T47D (cell line): ENCODE measurements at places on chromosomes 12 and 14.

GRCh38 chr12:96652870-96653269 is 163.5 kb downstream of the CFAP54 start:
- DNase-seq: no peak

- DNase-seq: peak; percentile 76
Observed at GRCh38 chr14:56555921-56556570, 23.6 kb upstream of the TMEM260 start.

DNA sequence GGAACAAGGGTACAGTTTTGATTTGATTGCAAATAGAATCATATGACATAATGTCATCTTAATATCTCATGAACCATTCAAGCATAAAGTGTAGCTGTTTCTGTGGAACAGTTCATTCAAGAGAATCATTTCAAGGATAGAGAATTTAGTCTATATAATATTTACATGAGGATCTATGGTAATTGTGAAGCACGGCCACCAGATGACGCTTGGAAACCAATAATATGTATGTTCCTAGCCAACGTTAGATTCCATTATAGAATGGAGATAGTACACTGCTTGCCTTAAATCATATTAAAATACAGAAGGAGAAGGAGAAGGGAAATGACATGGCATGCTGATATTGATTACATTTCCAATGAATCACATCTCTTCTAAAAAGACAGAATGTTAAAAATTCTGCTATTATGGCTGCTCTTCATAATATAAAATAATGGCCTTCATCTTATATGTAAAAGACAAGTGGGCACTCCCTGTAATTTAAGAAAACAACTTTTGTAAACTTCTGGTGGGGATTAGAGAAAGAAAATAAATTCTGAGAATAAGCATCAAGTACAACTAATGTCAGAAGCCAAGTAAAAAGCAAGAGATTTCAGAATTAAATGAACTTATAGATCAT is 351.0 kb downstream of the NAV3 start:
- peak; percentile 73 for DNase-seq

GRCh38 chr14:81165188-81165587 is 55.6 kb downstream of the GTF2A1 start:
- DNase-seq: no peak

- no peak for DNase-seq
Observed at GRCh38 chr12:62622177-62622576, 155.6 kb downstream of the MON2 start.

DNA sequence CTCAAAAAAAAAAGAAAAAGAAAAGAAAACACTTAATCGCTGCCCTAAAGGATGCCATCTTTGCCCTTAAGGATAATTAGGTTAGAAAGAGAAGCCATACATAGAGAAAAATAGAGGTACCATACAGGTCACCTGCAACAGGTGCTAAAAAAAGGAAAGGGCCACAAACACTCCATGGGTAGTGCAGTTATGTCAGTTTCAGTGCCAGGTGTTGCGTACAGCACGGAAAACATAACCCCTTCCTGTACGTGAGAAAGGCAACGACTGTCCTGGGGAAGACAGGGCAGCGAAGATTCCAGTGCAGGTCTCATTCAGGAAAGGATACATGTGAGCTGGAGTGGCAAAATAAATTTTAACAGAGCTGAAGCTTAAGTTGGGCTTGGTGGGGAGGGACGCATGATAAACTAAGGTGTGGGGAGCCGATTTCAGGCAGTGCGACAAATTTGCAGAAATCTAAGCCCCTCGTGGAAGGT is 553 bp upstream of the DAZAP2 start:
- peak; percentile 80 for DNase-seq

DNA sequence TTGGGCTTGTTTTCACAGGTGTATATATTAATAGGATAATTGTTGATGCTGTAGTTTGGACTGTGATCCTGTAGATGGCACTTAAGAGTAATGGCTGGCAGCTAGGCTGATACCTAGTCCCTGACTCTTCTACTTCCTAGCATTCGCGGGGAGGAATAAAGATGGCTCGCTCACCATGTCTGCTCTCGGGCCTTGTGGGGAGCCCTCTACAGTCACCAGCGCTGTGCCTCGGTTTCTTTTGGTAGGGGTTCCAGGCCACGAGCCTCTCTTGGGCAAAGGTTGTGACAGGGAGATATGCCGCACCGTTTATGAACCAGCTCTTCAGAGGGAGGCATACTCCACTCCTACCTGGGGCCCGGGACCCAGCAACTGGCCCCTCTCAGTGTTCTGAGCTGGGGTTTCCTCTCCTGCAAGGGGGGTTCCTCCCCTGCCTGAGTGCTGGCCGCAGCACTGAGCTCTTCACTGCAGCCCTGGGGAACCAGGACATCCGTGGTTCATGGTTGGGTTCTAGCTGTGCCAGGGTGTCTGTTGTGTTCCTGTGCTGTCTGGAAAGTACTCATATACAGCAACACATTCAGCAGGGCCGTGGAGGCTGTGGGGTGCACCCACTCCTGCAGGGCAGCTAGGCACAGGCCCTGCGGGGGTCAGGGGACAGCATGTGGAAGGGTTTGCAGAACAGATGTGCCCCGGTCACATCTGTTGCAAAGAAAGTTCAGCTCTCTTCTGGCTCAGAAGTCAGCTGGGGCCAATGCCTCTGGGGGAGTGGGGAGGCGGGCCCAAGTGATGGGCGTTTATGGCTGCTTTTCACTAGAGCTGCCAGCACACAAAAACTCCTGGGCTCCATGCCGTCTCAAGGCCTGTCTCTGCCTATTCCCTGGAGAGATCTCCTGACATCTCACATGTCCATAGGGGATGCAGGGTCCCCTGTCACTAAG is 147.9 kb downstream of the PPFIA2 start:
- peak; percentile 23 for DNase-seq

GRCh38 chr12:82687021-82688011 is 610 bp downstream of the TMTC2 start:
- no peak for DNase-seq

DNA sequence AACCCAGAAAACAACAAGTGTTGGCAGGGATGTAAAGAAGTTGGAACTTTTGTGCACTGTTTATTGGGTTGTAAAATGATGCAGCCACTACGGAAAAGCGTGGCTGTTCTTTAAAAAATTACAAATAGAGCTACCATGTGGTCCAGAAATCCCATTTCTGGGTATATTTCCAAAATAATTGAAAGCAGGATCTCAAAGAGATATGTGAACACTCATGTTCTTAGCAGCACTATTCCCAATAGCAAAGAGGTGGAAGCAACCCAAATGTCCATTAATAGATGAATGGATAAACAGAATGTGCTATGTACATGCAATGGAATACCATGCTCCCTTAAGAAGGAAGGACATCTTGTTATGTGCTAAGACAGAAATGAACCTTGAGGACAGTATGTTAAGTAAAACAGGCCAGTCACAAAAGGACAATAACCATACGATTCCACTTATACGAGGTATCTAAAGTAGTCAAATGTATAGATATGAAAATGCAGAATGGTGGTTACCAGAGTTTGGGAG is 249.5 kb downstream of the PHLDA1 start:
- no peak for DNase-seq

DNA sequence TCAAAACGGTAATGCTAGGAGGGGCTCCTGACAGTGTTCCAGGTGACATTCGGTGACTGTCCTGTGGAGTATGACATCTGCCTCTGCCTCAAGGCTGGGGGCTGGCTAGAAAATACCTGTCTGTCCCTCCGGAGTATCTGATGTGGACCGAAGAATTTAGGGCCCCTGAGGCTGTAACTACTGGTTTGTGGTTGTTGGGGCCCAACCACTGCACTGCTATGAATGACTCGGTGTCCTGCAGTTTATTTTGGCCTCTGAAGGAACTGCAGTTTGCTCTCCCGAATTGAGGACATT is 198.9 kb upstream of the CAND1 start:
- no peak for DNase-seq

GRCh38 chr12:24944601-24944975 is 4.3 kb downstream of the BCAT1 start:
- DNase-seq: no peak

- peak; percentile 42 for DNase-seq
Observed at GRCh38 chr14:100424504-100425428, 101.6 kb downstream of the SLC25A47 start.

GRCh38 chr14:28130610-28131284 is 635.8 kb upstream of the FOXG1 start:
- DNase-seq: no peak

DNA sequence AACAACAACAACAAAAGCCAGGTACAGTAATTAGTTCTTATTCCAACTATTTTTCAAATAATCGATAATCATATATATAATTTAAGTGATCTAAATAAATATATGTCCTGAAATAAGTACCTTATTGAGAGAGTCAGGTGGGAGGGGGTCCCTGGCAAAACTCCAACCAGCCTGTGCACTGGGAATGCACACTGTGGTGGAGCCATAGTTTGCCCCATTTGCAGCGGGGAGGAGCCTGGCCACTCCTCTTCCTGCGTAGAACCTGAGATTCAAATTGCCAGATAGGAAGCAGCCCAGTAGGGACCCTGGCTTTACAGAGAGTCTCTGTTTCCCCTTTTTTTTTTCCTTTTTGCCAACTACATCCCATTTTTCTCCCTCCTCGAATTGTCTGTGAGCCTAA is 26.4 kb downstream of the CPNE8 start:
- no peak for DNase-seq

GRCh38 chr12:67062193-67062592 is 207.0 kb upstream of the CAND1 start:
- no peak for DNase-seq

GRCh38 chr12:29711381-29711780 is 72.4 kb downstream of the TMTC1 start:
- no peak for DNase-seq

DNA sequence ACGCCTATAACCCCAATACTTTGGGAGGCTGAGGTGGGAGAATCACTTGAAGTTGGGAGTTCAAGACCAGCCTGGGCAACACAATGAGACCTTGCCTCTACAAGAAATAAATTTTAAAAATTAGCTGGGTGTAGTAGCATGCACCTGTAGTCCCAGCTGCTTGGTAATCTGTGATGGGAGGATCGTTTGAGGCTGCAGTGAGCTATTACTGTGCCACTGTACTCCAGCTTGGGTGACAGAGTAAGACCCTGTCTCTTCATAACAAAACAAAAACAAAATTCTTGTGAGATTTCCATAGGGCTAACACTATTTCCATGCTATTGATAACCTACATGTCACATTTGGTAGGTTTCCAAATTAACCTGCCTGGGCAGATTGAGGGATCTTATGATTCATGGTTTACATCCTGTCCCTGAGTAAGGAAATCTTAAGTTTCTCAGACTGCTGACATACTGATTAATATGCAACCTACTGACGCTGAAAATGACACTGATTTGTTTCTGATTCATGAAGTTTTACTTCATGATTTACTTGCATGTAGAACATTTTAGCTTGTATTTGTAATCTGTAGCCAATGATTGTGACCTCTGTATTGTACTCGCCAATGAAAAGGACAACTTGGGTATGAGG is 15.9 kb downstream of the ATP6V1D start:
- DNase-seq: no peak
